Upper lobe of right lung (tissue), 1 donor: ENCODE measurements at places on chromosomes 12 and 14. TPM values are rescaled to one million over a fixed set of nuclear protein-coding genes. Genes with fewer than 3 reads are reported as not detected.

- no peaks in the 10 kb centered on the region for H3K27me3 ChIP-seq
- H3K4me3 ChIP-seq, result no peak overlapping the region
Measured at GRCh38 chr12:60689137-60689536, 1093.3 kb downstream of the SLC16A7 start.

DNA sequence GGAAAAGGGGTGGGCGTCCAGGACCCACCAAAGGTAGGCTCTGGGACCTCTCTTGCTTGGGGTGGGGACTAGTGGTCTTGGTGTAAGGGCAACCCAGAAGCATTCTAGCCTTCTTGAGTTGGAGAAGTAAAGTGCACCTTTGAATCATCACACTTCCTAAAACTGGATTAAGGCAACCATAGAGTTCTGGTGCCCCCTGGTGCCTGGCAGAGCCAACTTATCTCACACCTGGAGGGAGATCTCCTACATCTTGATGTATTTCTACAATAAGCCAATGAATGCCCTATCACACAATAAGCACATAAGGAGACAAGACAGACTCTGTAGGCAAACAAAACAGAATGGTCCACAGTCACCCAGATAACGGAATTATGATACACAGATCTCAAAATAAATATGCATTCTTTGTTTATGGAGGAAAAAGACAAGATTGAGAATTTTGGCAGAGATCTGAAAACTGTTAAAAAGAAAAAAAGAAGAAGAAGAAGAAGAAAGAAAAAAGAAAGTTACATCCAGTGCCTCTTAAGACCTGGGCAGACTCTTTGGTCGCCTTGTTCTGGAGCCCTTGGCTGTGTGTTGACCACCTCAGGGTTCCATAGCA is 95.9 kb upstream of the PPP2R5C start:
- no peak overlapping the region for H3K4me3 ChIP-seq
- no peak for DNase-seq
- H3K27ac ChIP-seq, result no peak overlapping the region
- no peaks in the 10 kb centered on the region for H3K4me1 ChIP-seq

- H3K27ac ChIP-seq, result peak overlapping the region; percentile 65
- no peaks in the 10 kb centered on the region for H3K27me3 ChIP-seq
- H3K36me3 ChIP-seq, result no peaks in the 10 kb centered on the region
Measured at GRCh38 chr12:14905269-14906004, 19.8 kb upstream of the MGP start.

GALNT9 gene
- 1.6 TPM for total RNA-seq

- H3K27me3 ChIP-seq, result no peaks in the 10 kb centered on the region
- no peaks in the 10 kb centered on the region for H3K36me3 ChIP-seq
- no peaks in the 10 kb centered on the region for H3K4me1 ChIP-seq
- DNase-seq, result no peak
- H3K27ac ChIP-seq, result no peak overlapping the region
Measured at GRCh38 chr14:97709552-97709951, 912.4 kb downstream of the VRK1 start.

SERPINA10 gene
- total RNA-seq, result not detected

DNA sequence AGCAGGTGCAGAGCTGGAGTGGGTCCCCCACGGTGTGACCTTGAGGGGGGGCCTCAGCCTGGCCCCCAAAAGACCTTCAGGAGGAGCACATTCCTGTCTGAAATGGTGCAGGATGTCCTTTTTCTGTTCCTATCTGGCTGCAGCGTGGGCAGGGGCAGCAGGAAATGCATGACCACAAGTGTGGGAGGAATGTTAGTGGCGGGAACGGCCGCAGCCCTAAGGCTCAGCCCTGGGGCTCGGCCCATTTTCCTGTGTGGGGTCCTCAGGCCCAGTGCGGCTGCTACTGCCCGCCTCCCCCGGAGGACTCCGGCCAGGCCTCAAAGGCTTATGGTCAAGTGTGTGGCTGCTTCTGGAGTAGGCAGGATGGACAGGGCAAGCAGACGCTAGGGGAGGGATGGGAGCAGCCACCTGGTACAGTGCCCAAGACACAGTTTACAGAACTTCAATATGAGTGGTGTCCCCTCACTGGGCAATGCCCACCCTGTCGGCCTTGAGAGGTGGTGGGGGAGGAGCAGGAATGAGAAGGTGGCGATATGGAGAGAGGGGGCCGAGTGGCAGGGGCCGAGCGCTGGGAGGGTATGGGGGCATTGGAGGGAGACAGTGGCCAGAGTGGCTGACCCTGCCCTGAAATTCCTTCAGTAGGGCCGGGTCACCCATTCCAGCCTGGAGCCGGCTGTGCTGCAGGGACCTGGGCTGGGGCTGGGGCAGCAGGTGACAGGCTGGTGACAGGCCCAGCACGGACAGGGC is 137.4 kb downstream of the CALM1 start:
- no peak overlapping the region for H3K27ac ChIP-seq
- peaks cover 15% of the 10 kb centered on the region for H3K4me1 ChIP-seq
- H3K27me3 ChIP-seq, result no peaks in the 10 kb centered on the region
- H3K36me3 ChIP-seq, result no peaks in the 10 kb centered on the region

POLR3B gene
- 11.3 TPM for total RNA-seq

HOXC12 gene
- not detected for total RNA-seq

- H3K4me3 ChIP-seq, result no peak overlapping the region
- H3K27me3 ChIP-seq, result no peaks in the 10 kb centered on the region
- H3K27ac ChIP-seq, result no peak overlapping the region
- no peaks in the 10 kb centered on the region for H3K36me3 ChIP-seq
Measured at GRCh38 chr12:118430516-118430915, 54.2 kb downstream of the SUDS3 start.

- H3K4me3 ChIP-seq, result no peak overlapping the region
- no peak overlapping the region for H3K27ac ChIP-seq
- no peaks in the 10 kb centered on the region for H3K4me1 ChIP-seq
- DNase-seq, result no peak
- H3K27me3 ChIP-seq, result no peaks in the 10 kb centered on the region
Measured at GRCh38 chr12:76192416-76192815, 107.9 kb upstream of the NAP1L1 start.

GRCh38 chr14:54805445-54806322 is 96.9 kb downstream of the GCH1 start:
- peaks cover 6% of the 10 kb centered on the region for H3K4me1 ChIP-seq
- peak; percentile 90 for DNase-seq
- no peaks in the 10 kb centered on the region for H3K27me3 ChIP-seq
- H3K27ac ChIP-seq, result no peak overlapping the region
- H3K4me3 ChIP-seq, result no peak overlapping the region

KRT80 gene
- total RNA-seq, result 8.6 TPM

- H3K27me3 ChIP-seq, result no peaks in the 10 kb centered on the region
- no peaks in the 10 kb centered on the region for H3K36me3 ChIP-seq
- H3K4me1 ChIP-seq, result no peaks in the 10 kb centered on the region
- DNase-seq, result no peak
- no peak overlapping the region for H3K27ac ChIP-seq
Measured at GRCh38 chr14:70879448-70879847, 27.8 kb upstream of the PCNX1 start.

MAGOHB gene
- 21.3 TPM for total RNA-seq

KRT72 gene
- total RNA-seq, result not detected

- H3K4me3 ChIP-seq, result no peak overlapping the region
- no peak overlapping the region for H3K27ac ChIP-seq
- DNase-seq, result no peak
- peaks cover 38% of the 10 kb centered on the region for H3K27me3 ChIP-seq
- H3K36me3 ChIP-seq, result no peaks in the 10 kb centered on the region
- H3K4me1 ChIP-seq, result peaks cover 9% of the 10 kb centered on the region
Measured at GRCh38 chr12:103493199-103493598, 2.6 kb downstream of the C12orf42 start.

DNA sequence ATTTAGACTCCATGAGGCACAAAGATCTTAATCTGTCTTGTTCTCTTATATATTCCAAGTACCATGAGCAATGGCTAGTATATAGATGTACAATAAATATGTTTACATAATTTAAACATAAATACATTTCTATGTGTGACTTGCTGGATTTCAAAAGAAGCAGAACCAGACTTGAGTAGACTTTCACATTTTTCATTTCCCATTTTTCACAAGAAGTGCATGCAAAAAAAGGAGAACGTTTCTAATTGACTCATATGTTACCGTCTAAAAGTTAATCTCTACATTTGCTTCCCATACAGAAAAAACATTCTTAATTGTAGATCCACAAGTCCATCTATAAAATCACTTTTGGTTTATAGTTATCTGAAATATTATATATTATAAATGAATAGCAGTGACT is 256.5 kb upstream of the USP15 start:
- no peaks in the 10 kb centered on the region for H3K4me1 ChIP-seq
- H3K27me3 ChIP-seq, result no peaks in the 10 kb centered on the region
- H3K36me3 ChIP-seq, result no peaks in the 10 kb centered on the region
- no peak overlapping the region for H3K4me3 ChIP-seq
- DNase-seq, result no peak
- H3K27ac ChIP-seq, result no peak overlapping the region

GRCh38 chr12:81347404-81347803 is 269.5 kb downstream of the ACSS3 start:
- H3K4me3 ChIP-seq, result no peak overlapping the region
- no peak overlapping the region for H3K27ac ChIP-seq
- H3K36me3 ChIP-seq, result no peaks in the 10 kb centered on the region
